Pancreas (tissue), 10 donors: ENCODE measurements at places on chromosomes 7 and 10. TPM values are rescaled to one million over a fixed set of nuclear protein-coding genes. Genes with fewer than 3 reads are reported as not detected.

The MRPL43 gene
- 41.1 TPM for total RNA-seq

The STX1A gene
- 11.9 TPM for total RNA-seq

The UNCX gene
- total RNA-seq = not detected

The PMS2 gene
- total RNA-seq = 3.9 TPM

The DMTF1 gene
- total RNA-seq = 25.6 TPM

The BMI1 gene
- 15.8 TPM for total RNA-seq

The HUS1 gene
- total RNA-seq = 16.3 TPM

The HABP2 gene
- total RNA-seq = 14.9 TPM

The TMEM184A gene
- total RNA-seq = 25.2 TPM

DNA sequence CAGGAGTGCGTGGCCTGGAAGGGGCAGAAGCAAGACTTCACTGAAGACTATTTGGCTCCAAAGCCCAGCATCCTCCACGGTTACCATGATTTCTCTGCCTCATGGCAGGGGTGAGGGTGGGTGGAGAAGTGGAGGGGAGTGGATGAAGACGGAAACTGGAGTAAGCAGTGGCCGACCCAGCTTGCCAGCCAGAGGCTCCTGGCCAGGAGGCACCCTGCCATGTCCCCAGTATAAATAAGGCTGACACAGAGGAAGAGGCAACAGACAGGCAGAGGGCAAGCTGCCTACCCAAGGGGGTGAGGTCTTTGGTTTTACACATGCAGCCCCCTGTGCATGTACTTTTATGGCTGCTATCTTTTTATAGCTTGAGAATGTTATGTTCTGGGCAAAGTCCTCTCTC is 102.6 kb upstream of the TBX20 start:
- DNase-seq = no peak

- DNase-seq = no peak
These were observed 76.5 kb downstream of the AFAP1L2 start for GRCh38 chr10:114327537-114328440.

GRCh38 chr10:126252884-126253610 is 135.2 kb downstream of the ADAM12 start:
- DNase-seq = no peak

DNA sequence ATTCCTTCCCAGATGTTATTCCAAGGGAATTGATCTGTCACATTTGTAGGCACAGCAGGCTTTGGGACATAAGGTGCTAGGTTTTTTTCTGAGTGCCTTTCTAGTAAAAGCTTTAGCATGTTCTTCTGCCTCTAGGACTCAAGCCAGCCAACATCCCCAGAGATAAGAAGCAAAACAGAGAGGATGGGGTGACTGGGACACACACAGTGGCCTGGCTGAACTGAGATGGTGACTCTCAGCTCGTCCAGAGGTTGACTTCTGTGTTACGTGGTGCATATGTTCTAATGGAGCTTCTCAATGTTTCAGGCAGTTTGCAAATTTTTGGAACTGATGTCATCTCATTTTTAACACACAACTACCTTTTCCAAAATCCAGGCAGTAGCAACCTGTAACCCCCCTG is 188.1 kb upstream of the CELF2 start:
- no peak for DNase-seq

DNA sequence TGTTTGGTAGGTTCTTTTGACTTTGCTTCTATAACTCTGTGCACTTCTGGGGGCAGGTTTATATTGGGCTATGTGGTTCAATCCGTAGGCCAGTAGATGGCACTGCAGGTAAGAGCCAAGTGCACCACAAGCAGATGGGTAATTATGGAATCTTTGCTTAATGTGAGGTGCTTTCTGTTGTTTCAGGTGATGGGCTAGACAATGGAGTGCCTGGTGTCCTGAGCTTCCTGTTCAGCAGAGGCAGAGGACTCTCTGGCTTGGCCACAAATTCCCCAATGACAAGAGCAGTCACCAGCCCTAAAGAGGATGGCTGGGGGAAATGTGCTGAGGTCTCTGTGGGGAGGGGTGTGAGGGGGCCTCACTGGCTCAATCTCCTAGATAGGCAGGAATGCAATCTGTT is 455.0 kb downstream of the CCSER2 start:
- no peak for DNase-seq

DNA sequence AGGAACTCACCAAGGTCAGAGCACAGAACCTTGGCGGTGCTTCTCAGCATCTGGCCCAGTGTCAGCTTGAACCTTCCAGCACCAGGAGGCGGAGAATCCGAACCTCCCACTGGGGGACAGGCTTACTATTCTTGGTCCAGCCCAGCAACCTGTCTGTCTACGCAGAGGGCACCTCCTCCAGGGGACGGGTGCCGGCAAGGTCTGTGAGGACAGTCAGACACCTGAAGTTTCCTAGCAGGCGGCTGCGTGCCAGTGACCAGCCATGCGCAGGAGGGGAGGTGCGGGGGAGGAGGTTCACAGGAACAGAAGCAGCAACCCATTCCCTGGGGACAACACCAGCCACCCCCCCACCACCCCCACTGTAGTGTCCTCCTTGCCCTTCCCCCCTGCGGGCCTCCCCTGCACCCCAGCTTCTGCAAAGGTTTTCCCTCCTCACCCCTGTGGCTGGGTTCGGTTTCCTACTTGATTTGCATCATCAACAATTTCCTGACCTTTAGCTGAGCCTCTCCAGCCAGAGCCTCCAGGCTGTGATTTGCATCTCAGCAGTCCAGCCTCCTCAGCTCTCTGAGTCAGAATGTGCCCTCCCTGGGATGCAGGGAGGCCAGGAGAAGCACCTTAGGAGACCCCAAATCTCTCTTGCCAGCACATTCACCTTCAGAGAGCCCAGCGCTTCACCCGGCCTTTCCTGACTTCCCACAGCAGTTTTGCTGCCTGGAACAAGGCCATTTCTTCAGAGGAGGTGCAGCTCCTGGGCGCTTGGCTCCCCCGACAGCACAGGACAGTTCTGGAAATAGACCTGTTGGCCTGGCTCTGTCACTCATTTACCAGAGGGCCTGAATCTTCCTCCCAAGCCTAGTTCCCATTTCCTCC is 107.5 kb upstream of the NPS start:
- DNase-seq = no peak

DNA sequence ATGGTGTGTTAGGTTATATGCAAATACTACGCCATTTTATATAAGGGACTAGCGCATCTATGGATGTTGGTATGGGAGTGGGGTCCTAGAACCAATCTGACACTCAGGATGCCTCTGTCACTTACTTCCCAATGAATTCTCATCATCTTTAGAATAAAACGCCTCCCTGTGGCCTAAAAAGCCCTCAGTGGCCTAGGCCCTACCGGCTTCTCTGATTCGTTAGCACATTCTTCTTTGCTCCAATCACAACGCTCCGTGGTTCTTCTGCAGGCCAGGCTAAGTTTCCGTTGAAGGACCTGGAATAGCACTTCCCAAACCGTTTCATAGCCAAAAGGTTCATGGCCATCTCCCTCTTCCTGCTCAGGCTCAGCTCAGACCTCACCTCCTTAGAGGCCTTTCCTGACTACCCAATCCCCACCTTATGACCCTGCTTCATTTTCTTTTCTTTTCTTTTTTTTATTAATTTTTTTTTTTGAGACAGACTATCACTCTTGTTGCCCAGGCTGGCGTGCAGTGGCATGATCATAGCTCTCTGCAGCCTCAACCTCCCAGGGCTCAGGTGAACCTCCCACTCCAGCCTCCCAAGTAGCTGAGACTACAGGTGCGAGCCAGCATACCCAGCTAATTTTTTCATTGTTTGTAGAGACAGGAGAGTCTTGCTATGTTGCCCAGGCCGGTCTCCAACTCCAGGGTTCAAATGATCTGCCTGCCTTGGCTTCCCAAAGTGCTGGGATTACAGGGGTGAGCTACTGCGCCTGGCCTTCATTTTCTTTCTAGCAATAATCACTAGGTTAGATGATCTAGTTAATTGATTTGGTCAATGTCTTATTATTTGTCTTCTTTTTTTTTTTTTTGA is 24.5 kb upstream of the YWHAG start:
- no peak for DNase-seq

GRCh38 chr7:79761876-79762429 is 308.5 kb upstream of the MAGI2 start:
- no peak for DNase-seq

- no peak for DNase-seq
These were observed 104.0 kb downstream of the JCAD start for GRCh38 chr10:29955329-29955935.
